ENCODE measurements at places on chromosomes 2 and 18.

GRCh38 chr2:238847841-238848690, at the start of gene TWIST2:
TSS of gene TWIST2 (plus strand) at chr2:238848085. CDS start at chr2:238848216, 131 bp downstream.
- no peak for DNase-seq

DNA sequence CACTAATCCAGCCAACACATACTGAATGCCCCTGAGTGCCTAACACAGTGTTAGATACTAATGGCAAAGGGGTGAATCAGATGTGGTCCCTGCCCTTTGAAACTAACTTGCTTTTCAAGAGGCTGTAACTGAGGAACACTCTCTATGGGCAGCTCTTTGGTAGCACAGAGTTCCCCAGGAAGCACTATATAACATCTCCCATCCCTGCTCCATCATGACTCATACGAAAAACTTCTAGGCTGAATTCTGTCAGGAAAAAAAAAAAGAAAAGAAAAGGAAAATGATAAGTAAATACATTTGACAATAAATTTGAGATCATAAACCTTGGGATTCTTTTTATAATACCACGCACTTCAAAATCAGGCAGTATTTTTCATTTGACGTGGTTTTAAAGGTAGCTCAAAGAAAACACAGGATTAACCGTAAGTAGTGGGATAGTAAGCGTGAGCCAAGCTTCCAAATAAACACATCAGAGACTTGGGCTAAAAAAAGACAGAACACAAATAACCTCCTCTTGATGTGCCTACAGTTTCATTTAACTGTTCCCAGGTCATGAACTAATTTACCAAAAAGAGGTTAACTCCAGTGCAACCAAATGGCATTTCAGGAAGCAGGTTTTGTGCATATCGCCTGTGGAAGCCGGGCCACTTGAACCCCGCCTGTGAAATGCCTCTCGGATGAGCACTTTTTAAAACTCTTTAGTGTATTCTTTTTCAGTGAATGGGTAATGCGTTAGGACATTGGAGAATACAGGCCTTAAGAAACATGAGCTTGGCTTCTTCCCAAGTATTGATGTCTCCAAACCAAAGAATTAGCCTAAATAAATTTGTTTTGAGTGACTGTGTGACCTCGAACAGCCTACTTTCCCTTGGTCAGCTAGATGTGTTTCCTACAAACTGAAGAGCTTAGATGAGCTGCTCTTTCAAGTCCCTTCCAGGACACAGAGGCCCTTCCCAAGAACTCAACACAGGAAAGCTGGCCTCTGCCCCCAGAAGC, 42.0 kb downstream of the RDH14 start:
- DNase-seq: no peak

GRCh38 chr2:100818003-100818605, 1.8 kb upstream of the NPAS2 start:
- no peak for DNase-seq

DNA sequence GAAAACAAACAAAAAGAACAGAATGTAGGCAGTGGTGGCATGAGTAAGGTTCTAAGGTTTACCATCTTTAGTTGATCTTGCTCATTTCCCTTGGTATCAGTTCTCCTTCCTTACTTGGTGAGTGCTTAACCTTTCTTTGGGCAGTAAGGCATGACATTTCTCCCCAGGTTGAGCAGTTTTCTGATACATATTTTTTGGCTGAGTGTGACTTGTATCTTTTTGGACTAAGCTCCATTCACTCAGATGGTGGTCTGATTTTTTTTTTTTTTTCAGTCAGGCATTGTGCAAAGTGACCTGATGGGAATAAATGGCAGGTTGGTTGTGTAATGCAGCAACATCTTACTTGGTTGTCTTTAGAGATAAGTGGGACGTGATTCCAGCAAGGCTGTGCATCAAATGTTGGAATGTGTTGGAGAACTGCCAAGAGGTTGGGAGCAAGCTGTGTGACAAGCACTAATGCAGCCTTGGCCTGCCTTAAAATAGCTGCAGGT, 15.1 kb downstream of the SPTBN1 start:
- DNase-seq: no peak

DNA sequence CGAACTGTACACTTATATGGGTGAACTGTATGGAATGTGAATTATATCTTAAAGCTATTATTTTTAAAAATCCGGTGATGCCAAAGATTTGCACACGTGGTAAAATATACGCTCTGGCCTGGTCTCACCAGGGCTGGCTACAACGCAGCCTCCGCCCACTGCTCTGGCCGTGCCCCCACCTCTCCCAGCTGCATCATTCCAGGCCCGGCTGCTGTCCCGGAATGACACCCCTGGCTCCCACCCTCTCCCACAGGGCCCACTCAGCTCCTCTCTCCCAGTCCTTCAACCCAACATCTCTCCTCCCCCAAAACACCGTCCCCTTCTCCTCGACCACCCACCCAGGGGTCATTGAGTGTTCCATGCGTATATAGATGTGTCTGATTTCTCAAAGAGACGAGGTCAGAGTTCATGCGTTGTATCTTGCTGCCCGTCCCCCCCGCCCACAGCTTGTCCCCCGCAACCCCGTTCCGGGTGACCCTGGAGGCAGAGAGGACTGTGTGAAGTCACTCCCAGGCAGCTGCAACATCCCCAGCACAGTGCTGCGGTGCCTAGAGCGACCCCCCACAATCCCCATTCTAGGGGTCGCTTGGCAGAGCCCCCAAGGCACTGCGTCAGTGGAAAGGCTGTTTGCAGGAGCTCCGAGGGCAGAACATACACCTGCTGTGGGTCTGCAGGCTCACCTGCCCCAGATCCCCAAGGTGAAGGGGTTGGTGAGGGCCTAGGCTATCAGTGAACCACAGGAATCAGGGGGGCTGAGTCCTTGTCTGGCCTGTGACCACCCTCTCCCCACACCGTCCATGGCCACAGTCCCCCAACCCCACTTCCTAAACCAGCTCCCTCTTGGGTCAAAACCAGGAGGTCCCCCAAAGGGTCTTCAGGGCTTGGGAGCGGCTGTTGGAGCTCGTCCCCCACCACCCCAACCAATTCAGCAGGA, 13.3 kb downstream of the DNMT3A start:
- DNase-seq: no peak

DNA sequence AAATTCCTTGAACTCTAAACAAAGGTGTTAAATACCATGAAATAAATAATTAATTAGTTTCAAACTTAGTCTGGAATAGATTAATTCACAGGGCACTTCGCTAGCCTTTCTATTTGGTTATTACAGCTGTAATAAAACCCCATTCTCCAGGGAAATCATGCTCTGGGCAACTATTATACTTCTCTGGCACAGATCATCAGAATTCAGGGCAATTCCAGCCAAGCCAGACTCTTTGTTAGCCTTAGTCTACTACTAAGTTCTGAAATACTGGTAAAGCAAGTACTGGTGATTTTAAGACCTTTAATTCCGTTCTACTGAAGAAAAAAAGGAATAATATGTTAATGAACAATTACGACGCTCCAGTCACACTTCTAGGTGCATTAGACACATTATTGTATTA, 123.4 kb upstream of the PDE1A start:
- no peak for DNase-seq

- no peak for DNase-seq
These were observed 381.2 kb downstream of the TXNL1 start for GRCh38 chr18:56257205-56257604.

GRCh38 chr2:218010984-218011652, 8.3 kb upstream of the TNS1 start:
- DNase-seq: no peak

- no peak for DNase-seq
These were observed 118.7 kb upstream of the MSTN start for GRCh38 chr2:190181123-190181669.

GRCh38 chr2:143807671-143808070, 678.5 kb downstream of the ARHGAP15 start:
- DNase-seq: no peak

GRCh38 chr2:3207091-3207491, 170.5 kb downstream of the EIPR1 start:
- DNase-seq: no peak

DNA sequence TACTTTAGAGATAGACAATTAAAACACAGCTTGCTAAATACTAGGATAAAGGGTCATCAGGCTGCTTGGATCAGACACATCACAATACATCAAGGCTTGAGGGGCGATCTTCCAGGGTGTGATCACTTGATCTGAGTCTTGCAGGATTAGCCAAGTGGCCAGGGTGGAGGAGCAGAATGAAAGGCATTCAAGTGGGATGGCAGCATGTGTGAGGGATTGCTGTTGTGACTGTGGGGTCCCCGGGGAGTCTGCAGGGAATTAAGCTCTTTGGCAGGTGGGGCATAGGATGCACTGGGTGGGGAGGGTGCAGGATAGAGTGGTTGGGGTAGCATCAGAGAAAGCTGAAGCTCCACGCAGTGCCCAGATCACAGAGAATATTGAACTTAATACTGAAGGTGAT, 58.0 kb upstream of the TMEM163 start:
- DNase-seq: no peak

DNA sequence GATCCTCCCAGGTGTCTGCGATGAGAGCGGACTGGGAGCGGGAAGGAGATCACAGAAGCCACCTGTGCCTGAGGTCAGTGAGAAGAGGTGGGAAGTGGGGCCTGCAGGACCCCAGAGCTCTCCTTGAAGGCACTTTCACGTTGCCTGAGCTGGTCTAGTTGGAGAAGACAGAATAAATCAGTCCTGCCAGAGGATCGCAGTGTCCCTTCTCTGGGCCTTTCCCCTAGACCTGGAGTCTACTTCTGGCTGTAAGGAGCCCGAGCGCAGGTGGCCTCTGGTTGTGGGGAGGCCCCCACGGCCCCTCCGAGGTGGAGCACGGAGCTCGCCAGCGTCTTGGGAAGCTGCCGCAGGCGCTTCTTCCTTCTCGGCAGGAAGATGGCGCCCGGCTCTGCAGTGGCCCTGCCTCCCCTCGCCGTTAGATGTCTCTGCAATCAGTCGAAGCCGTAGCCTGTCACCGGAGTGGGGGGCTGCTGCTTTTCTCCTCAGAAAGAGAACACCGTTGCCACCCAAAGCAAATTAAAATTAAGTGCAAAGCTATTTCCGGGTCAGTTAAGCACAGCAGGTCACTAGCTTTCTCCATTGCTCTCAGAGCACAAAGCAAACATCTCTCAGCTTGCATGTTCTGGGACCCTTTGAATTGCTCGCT, 212.0 kb upstream of the MYT1L start:
- DNase-seq: no peak

DNA sequence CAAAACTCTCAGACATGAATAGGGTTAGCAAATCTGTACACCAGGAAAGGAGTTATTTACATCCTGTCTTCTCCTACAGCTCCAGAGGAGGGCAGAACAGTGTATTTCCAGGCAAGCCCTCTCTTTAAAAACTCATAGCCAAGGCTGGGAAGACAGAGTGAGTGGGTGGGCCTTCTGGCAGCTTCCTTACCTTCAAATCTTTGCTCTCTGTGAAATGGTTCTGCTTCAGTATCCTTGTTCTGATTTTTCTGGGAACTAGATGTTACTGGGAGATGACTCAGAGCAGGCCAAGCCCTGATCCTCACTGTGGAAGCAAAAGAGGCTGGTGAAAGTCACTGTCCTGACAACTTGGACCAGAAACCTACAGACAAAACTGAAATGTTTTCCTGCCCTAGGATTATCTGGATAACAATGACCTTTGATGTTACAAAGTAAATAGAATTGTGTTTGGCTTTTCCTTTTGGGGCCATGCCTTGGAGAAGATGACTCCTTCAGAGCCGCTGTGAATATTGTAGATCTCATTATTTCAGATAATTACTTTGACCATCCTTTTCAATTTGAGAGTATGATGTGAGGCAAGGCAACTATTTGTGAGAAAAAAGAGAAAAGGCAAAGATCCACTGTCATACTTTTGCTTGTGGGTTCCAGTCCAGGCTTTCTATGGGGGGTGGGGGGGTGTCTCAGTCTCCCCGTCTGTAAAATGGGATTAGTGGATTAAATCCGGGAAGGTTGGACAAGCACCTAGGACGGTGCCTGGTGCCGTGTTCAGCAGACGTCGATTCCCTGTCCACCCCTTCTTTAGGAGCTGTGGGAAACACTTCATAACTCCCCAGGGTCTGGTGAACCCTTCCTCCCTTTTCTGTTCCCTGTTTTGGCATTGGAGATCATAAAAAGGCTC, 644 bp upstream of the QPCT start:
- DNase-seq: no peak

- DNase-seq: no peak
These were observed 56.5 kb downstream of the TPGS2 start for GRCh38 chr18:36772241-36772723.

- DNase-seq: no peak
These were observed 395.0 kb upstream of the NRP2 start for GRCh38 chr2:205287316-205287715.

All from activated CD4-positive, alpha-beta T cell treated with anti-CD3 and anti-CD28 coated beads for 1 hour (primary cell).